Motor neuron (in vitro differentiated cells): ENCODE measurements at places on chromosomes 4 and X.
A peak's percentile ranks its signal among the peaks of the same experiment; 100 is the strongest.

DNA sequence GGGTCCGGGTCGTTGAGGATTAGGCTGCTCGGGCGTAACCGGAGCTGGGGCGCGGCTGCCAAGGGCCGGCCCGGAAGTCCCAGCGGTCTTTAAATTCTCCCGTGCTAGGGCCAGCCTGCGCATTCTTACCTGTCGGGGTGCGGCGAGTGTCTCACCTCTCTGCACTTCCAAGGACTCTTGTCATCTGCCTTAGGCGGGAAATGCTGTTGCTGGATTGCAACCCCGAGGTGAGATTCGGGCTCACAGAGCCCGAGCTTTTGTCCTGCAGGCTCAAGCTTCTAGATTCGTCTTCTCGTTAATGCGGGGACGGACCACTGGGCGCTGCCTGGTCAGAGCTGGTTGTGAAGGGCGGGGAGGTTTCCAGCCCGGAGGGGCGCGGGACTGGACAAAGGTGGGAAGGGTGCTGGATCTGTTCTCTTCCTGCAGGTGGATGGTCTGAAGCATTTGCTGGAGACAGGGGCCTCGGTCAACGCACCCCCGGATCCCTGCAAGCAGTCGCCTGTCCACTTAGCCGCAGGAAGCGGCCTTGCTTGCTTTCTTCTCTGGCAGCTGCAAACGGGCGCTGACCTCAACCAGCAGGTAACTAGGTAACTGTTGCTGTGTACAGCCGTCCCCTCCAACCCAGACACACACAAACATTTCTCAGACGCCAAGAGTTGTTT is at the start of gene ANKRD37:
Gene ANKRD37 (plus strand): TSS at position 118 of the 662 bp plus-strand sequence. CDS start 83 bp downstream, at position 201.
- ATAC-seq = peak; percentile 16

- no peak for ATAC-seq
These were observed 20.1 kb upstream of the CXCR3 start for GRCh38 chrX:71638409-71638808.

DNA sequence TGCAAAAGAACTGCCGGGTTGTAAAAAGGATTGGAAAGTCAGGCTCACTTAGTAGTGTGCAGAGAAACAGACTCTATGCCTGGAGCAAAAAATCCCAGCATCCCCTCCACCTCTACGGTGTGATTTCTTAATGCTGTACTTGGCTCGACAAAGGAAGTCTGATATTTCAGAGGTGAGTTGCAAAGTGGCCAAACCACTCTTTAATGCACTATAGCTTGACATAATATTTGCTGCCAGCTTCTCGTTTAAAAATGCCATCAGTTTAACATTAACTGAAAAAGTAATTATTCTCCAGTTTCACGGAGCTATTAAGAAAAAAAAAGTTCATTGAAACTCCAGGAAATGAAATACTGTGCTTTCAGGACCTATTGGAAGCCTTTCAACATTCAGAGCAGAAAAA is 448.3 kb upstream of the ZFP42 start:
- no peak for ATAC-seq

DNA sequence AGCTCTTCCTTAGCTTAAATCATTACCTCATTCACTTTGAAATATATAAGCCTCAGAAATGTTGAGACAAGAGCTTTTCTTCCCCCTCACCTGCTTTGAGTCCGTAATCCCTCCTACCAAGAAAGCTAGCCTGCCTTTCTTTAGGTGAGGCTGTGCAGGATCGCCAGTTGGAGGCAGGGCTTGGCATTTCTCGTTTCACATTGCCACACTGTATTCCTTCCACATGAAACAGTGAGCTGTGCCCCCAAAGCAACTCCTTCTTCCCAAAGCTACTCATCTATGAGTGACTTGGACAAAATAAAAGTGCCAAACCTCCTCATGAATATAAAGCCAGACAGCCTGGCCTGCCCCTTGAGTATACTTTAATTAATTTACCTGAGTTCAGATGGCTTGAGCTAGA is 86.8 kb downstream of the LIMCH1 start:
- no peak for ATAC-seq

DNA sequence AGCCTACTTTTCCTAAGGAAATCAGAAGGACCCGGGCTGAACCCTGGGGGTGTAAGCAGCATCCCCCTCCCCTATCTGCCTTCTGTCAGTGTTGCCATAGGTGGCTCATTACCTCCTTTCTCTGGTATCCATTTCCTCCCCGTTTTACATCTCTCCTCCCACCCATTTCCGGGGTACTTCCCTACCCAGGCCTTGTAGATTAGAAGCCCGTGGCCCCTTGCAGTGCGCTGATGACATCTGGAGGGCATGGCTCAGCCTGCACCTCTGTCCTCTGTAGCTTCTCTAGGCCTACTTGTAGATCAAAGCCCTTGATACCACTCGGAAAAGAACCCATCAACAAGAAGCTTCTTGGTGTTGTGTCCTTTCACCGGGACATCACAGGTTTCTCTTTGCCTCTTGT is 71.8 kb downstream of the NBDY start:
- ATAC-seq = no peak

GRCh38 chr4:171880136-171880535 is 66.9 kb downstream of the GALNTL6 start:
- no peak for ATAC-seq

DNA sequence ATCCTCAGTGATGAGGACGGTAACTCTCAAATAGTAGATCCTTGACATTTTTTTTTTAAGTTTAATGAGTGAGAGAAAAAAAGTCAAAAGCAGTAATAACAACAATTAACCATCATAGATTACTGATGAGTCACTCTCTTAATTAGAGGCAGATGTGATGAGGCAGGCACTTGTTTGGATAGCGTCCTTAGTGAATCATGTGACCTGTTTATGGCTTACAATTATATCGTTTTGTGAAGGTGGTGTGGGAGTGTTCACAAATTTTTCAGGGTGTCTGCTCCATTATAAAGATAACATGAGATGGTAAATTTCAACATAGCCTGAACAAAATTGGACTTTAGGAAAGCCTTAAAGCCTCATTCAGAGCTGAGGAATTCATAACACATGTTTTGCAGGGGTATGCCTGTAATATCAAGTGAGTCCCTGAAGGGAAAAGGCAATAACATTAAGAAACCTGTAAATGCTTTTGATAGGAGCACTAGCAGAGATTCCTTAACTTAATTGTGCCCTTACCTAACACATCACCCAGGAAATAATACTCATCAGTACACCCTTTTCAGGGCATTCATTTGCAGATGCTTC is 51.9 kb upstream of the XIAP start:
- no peak for ATAC-seq

DNA sequence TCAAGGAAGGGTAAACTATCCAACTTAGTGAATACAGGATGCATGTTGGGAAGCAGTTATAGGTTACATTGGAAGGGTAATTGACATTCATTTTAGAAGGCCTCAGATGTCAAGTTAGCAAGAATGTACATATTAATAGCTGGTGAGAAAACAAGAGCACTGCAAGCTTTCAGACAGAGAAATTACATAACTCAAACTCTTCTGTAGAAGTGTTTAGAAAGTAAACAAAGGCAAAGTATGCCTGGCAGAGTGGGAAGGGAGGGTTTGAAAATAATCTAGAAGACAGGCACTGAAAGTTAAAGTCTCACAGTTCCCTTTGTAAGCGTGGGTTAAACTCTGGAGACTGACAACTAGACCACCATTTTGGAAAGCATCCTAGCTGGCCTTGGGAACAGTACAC is 406.2 kb downstream of the ANKRD50 start:
- no peak for ATAC-seq

- ATAC-seq = no peak
These were observed 1522.5 kb downstream of the ARAP2 start for GRCh38 chr4:34721835-34722234.

DNA sequence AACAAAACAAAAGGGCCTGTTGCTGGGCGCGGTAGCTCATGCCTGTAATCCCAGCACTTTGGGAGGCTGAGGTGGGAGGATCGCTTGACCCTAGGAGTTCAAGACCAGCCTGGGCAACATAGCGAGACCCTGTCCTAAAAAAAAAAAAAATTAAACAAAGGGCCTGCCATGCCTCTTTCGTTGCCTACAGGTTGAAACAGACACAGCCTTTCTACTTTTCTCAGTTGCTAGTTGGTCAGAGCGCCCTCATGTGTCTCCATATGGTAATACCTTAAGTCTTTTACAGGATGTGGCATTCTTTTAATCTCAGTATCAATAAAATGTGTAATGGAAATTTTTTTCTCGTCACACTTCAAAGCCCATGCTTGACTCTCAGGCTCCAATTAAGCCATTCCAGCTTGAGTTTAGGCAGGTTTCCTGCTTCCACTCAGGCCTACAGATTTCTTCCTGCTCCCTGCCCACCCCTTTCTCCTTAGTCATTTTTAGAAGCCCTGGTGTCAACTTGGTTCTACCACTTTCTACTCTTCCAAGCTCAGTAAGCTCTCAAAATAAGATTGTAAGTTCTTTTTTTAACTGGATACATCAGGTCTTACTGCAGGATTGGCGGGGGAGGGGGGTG is 4.6 kb upstream of the SOWAHD start:
- ATAC-seq = peak; percentile 3

DNA sequence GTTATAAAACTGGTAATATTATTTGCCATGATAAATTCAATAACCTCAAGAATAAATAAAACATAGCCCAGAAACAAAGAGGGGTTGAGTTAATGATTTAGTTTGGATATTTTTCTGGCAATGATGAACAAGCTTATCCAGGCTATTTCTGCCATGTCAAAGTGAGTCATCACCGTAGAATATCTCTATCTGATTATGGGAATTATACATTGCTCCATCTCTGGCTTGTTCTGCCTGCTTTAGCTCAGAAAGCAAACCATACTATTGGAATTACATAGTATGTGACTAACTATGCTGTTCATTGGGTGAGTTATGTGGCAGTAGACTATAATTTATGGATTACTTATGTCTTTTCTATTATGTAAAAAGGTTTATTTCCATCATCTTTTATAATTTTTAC is 680.1 kb upstream of the AADAT start:
- ATAC-seq = peak; percentile 22

GRCh38 chr4:136725286-136726081 is 806.8 kb downstream of the PCDH18 start:
- ATAC-seq = no peak

DNA sequence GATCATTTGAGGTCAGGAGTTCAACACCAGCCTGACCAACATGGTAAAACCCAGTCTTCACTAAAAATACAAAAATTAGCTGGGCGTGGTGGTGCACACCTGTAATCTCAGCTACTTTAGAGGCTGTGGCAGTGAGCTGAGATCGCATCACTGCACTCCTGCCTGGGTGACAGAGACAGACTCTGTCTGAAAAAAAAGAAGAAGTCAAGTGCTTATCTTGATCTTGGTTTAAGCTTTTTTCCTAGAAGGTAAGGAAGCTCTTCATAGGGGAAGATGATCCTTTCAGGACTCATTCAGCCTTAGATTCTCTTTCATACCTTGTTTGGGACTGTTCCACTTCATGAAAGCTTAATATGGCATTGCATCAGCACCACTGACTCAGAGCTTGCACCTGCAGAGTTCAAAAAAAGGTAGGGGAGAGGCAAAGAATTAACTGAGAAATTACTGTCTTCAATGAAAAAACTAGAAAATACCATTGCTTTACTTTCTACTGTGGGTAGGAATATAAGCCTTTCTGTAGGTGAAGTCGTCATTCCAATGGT is 70.8 kb upstream of the EPGN start:
- no peak for ATAC-seq

GRCh38 chrX:123447506-123447905 is 263.4 kb downstream of the GRIA3 start:
- ATAC-seq = no peak

DNA sequence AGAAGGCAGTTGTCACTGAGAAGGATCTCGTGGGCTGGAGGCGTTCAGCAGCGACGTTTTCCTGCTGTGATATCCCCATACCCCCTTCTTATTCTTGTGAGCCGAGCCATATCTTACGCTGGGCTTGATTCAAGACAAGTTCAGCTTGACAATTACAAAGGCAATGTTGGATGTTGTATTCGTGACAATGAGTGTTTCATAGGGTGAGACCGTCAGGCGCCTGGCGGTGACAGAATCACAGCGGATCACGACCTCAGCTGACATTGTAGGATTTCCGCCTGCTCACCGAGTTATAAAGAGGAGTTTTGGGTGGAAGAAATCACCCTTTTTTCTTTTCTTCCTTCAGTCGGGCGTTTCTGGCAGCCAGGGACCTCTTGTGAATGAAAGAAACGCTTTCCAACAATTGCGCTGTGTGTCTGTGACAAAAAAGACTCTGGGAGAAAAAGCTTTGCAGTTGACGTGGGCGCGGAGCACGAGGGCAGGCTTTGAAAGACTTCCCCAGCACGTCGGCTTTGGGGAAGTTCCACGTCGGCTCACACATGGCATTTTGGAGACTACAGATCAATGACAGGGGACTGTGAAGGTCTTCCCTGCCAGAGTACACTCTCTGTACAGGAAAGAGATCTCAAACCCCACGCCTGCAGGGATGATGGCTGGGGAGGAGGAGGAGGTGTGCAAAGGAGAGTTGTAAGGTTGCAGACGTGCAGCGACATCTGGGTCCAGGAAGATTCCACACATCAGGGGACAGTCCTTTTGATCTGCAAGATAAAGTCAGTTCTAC is 135.4 kb downstream of the CRLF2 start:
- ATAC-seq = no peak

- ATAC-seq = no peak
These were observed 98.1 kb upstream of the GPR34 start for GRCh38 chrX:41590641-41591040.

GRCh38 chrX:43853225-43853828 is 28.9 kb downstream of the MAOB start:
- no peak for ATAC-seq

DNA sequence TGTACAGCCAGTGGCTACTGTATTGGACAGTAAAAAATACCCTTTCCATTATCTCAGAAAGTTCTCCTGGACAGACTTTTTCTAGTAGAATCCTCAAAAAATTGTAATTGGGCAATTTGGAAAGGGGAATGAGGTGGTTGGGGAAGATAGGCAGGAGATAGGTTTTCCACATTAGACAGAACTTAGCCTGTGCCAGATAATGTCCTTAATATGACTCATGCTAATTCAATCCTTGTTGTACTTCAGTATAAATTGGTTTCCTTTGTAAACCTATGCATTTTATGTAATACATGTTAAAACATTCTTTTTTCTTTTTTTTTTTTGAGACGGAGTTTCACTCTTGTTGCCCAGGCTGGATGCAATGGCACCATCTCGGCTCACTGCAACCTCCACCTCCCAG is 8.9 kb downstream of the EIF4E start:
- ATAC-seq = no peak

DNA sequence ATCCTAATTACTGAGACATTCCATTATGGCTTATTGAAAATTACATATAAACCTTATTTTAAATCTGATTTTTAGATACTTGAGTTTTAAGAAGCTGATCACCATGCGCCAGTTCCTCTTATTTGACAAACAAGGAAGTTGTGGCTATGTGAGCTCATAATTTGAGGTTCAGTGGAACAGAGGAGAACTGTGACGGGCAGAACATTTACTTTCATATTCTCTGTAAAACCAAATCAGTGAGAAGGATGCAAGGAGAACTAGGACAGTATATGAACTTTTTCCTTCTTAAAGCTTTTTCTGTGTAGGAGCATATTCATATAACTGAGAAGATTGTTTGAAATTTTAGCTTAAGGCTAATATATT is 25.3 kb downstream of the STIM2 start:
- ATAC-seq = no peak

- no peak for ATAC-seq
These were observed 139.5 kb downstream of the SH3KBP1 start for GRCh38 chrX:19747652-19748610.

GRCh38 chrX:13120017-13120416 is 75.6 kb upstream of the FAM9C start:
- no peak for ATAC-seq
